ENCODE measurements at places on chromosomes 16 and 17.

GRCh38 chr17:36938566-36939051 is 1.3 kb downstream of the LHX1 start:
- DNase-seq, result no peak

GRCh38 chr17:78122931-78123249 is 5.7 kb downstream of the TMC6 start:
- DNase-seq, result no peak

- DNase-seq, result no peak
Observed at GRCh38 chr16:761625-762513, 1.3 kb downstream of the MSLN start.

- no peak for DNase-seq
Observed at GRCh38 chr17:9021158-9021991, at the start of gene NTN1. Gene NTN1 (plus strand): TSS chr17:9021510. CDS start chr17:9022374, 864 bp downstream.

DNA sequence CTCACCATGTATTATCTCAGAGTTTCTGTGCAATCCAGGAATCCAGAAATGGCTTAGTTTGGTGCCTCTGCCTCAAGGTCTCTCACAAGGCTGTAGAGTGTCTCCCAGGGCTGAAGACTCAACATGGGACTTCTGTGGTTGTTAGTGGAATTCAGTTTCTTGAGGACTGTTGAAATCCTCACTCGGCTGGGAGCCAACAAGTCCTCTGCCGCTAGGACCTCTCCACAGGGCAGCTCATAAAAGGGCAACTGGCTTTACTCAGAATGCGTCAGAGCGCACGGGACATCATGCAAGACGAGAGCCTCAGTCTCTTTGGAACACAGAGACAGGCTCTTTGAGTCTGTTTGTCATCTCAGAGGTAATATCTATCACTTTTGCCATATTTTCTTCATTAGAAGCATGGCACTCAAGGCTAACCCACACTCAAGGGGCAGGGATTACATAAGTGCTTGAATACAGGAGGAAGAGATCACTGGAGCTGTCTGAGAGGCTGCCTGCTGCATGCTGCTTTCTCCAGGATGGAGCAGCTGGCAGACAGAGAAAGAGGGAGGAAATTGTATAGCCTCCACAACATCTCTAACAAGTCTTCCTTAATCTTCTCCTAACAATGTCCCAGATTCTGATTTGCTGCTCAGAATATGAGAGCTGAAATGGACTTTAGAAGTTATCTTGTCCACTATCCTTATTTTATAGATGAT is 97.5 kb upstream of the ASIC2 start:
- DNase-seq, result no peak

GRCh38 chr17:10875430-10875851 is 37.6 kb upstream of the PIRT start:
- DNase-seq, result peak; percentile 5

GRCh38 chr16:23269248-23269953 is 32.7 kb upstream of the SCNN1B start:
- DNase-seq, result no peak

DNA sequence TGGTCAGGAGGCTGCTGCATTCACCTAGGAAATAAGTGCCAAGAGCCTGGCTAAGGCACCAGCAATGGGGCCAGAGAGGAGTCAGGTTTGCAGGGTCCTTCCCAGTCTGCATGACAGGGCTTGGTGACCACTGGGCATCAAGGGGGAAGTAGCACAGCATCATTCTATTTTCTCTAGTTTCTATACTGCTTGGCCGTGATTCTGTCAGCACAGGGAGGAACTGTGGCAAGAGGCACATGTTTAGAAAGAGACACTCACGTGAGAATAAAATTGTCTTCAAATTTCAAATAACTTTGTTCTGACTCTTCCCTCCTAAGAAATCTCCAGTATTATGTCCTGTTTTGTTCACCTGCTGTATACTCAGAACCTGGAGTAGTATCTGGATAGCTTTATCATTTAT is 37.8 kb downstream of the ERN1 start:
- DNase-seq, result no peak
